ENCODE measurements at places on chromosomes 7 and 10. TPM values are rescaled to one million over a fixed set of nuclear protein-coding genes. Genes with fewer than 3 reads are reported as not detected.

The CABCOCO1 gene
- 0.06 TPM for total RNA-seq

The TMEM229A gene
- total RNA-seq, result not detected

The TAS2R39 gene
- not detected for total RNA-seq

The C10orf143 gene
- 0.16 TPM for total RNA-seq

The CHST15 gene
- 24.1 TPM for total RNA-seq
